ENCODE measurements at places on chromosomes 11 and 22.

DNA sequence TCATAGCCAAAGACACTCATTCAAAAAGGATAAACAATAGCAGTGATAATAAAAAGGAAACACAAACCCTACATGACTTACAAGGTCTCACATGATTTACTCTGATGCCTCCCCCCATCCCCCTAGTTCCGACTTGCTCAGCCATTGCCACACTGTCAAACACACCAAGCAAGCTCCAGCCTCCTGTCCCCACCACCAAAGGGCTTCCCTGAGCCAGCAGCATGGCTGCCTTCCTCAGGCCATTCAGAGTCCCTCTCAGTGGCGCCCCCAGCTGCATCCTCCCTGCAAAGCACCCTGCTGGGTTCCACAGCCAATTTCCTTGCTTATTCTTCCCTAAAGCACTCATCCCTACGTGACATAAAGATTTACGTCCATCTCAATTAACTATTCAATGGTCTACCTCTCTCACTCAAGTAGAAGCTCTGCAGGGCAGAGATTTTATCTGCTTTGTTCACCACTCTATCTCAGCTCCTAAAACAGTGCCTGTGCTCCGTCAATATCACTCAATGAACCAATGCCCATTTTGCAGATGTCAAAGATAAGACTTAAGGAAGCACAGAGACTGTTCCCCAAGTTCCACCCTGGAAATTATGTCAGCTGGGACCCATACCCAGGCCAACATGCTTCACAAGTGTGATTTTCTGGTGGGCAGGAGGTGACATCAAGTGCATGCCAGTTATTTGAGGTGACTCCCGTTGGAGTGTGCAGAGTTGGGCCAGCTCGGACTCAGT is 106.9 kb downstream of the SYN3 start:
- no peak for DNase-seq

DNA sequence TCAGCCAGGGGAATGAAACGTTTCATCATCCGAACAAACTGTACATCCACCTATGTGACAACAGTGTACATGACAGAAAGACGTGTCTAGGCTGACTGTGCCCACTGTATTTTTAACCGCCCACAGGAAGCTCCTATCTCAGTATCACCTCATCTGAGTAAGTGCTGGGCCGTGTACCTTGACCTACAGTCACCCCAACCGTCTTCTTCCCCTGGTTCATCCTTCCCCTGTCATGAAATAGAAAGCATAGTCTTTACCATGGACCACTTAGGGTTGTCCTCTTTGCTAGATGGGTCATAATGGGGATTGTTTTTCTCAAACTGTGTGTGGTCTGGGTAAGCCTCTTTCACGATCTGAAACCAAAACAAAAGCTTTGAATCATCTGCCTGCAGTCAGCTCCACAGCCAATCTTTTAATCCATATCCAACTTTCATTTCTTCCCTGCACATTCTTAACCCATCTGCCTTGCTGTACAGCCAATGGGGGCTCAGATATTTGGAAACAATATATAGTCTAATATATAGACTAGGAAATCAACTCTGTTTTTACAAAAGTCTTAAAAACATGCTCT is 4.2 kb downstream of the THYN1 start:
- DNase-seq, result no peak

DNA sequence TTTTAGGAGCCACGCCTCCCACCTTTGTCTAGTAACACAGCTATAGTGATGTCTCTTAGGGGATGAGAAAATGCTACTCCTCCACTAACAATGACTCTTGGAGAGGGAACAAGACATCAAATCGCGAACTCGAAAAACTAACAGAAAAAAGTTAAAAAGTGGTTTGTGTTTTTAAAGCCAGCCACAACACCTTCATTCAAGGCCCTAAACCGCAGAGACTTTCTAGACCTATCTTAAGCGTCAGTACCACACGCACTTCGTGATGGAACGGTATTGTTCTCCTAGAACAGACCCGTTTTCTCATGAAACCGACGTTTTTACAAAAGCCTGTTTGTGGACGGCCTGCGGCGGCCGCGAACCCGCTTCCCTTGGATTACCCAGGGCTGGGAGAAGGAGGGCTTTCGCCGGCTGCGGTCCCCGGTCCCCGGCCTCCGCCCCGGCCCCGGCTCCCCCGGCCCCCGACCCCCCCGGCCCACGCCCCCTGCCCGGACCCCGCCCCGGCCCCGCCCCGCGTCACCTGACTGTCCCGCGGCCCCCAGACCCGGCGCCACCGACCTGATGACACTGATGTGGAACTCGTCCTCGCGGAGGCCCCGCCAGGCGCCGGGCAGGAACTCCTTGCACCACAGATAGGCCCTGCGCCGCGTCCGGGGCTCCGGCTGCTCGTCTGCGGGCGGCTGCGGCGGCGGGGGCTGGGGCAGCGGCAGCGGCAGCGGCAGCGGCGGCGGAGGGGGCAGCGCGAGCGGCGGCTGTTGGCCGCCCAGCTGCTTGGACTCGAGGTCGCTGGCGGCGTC is 718 bp downstream of the CHKA start:
- peak; percentile 77 for DNase-seq

DNA sequence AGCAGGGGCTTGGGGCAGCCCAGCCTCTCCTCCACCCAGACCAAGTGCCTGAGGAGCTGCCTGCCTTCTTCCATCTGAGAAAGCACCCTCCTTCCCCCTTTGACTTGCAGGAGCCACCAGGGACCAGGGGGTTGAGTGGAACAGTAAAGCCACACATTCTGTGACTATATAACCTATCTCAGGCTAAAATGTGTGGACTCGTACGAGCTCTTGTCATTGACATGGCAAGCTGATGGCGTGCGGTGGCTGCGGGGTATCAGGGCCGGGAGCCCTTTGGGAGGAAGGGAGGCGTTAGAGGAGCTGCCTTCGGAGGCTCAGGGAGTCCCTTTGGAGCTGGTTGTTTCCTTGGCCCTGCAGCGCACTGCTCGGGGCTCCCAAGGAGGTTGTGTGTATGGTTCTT is 84.5 kb downstream of the CEP164 start:
- no peak for DNase-seq

GRCh38 chr22:37862570-37863325 is 13.5 kb downstream of the EIF3L start:
- no peak for DNase-seq

DNA sequence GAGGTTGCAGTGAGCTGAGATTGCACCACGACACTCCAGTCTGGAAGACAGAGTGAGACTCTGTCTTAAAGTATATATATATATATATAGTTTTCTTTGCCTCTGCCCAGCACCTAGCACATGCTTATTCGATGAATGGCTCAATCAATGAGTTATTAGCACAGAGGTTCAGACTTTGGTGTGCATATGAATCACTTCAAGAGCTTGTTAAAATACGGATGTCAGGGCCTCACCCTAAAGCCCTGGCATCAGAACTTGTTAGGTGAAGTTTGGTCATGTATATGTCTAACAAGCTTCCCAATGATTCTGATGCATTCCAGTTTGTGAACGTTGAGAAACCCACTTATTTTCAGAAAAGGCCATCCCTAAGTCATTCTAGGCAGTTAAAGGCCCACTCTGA is 21.8 kb upstream of the TMEM86A start:
- DNase-seq, result no peak

DNA sequence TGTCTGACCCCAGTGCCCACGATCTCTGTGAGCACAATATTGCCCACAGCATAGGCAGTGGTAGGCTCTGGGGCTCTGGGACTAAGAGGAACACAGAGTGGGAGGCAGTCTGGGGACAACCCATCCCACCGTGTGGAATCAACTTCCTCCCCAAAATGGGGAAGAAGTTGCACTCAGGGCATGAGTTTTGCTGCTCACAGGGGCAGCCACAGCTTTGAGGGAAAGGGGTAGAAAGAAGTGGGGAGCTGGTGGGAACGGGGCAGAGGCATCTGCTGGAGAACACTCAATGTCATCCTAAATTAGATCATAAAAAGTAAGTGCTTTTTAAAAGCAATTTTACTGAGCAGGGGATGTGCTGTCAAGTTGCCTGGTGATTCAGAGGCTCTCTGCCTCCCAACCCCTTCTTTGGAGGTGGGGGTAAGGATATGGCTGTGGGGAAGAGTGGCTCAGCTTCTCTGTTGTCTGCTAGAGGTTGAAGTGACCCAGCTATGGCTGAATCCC is 233.8 kb upstream of the NCAM1 start:
- no peak for DNase-seq

DNA sequence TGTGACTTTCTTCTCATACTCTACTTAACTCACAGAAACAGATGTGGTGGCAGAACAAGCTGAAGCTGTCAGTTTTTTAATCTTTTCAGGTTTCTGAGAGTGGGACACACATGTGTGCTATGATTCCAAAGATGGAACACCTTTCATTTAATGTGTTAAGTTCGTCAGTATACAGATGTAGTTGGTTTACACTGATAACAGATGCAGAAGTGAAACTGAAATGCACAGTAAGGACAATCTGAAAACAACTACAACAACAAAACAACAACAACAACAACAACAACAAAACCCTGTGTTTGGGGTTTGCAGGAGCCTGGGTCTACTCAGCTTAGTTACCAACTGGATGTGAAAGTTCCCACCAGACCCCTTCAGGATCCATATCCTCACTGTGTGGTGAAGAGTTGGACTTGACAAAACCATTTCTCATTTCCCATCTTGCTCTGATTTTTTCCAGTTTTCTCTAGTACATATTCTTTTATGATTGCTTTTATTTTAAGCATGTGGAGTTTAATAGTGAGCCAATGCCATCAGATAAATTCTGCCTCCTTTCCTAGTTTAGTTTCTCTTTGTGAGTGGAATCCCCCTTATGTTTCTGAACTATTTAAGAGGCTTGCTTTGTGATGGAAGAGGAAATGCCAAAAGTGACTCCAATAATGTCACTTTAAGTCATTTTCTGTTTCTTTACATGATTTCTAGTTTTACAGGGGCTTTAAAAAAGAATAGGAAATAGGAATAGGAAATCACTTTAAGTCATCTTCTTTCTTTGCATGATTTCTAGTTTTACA is 47.8 kb downstream of the ARHGAP42 start:
- DNase-seq, result no peak

DNA sequence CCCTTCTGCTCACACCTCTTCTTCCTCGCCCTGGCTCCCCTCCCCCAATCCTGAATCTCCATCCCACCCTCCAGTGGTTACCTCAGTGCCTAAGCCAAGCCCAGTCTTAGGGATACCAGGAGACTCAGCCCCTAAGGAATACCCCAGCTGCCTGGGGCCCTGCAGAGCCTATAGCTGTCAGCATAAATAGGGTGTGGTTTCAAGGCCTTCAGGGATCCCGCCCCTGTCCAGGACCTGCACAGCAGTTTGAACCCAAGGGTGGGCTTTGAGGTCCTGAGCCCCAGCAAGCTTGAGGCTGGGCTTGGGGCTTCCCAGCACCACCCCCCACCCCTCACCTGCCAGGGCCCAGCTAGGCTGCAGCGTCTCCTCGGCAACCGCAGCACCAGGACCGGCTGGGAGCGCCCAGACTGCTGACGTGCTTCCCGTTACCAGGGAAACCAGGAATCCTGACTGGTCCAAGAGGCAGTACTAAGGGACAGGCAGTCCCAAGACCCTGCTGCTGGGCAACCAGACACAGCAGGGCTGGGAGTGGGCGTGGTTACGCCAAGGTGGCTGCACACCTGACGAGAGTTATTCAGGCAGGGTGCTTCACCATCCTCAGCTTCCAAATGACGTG is 13.7 kb downstream of the APBB1 start:
- no peak for DNase-seq

- no peak for DNase-seq
These were observed 34.9 kb downstream of the RSPH14 start for GRCh38 chr22:23106906-23107367.

GRCh38 chr22:11360632-11361031 is 4167.4 kb upstream of the OR11H1 start:
- DNase-seq, result no peak

- DNase-seq, result no peak
These were observed 16.8 kb downstream of the RAB30 start for GRCh38 chr11:83054904-83055380.

DNA sequence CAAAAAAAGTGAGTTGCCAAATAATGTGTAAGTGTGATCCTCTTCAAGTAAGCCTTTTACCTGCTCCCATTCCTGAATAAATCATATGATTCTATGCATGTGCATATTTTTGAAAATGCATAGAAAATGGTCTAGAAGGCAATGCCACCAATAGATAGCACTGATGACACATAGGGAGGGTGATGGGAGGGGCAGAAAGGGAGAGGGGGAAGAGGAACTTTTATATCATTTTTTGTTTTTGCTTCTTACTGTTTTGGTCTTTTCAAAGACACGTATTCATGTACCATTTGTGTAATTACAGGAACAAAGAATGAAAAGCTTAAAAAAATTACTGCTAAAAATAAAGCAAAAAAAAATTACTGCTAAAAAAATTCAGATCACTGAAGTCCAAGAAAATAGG is 60.8 kb downstream of the C11orf58 start:
- no peak for DNase-seq

DNA sequence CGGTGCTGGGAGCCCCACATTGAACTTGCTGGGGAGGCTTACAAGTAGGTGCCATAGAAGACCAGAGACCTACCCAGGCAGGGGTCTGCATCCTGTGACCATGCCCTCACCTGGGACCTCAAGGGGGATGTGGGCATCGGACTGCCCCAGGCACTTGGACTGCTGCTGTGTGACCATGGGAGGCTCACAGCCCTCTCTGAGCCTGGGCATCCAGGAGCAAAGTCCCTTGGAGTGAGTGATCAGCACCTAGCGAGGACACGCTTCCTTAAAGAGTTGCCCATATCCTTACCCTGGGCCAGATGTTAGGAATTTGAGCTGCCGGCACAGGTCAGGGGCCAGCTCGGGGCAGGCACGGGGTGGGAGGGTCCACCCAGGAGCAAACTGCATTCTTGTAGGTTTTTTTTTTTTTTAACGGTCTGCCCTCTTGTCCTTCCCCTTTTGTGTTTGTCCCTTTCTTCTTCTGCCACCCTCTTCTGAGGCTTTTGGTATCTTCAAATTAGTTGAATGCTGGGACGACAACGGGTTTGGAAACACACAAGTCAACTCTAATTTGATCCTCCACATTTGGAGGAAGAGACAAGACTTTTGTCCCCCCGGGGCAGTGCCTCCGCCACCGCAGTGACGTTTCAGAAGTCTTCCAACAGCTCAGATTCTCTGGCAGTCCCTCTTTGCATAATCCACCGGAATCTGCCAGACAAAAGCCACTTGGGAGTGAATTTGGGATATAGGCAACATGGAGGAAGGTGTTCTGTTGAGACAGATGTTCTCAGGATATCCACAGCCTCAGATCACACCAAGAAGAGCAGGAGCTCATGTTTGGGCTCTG is 46.1 kb upstream of the LINC01488 start:
- DNase-seq, result no peak

DNA sequence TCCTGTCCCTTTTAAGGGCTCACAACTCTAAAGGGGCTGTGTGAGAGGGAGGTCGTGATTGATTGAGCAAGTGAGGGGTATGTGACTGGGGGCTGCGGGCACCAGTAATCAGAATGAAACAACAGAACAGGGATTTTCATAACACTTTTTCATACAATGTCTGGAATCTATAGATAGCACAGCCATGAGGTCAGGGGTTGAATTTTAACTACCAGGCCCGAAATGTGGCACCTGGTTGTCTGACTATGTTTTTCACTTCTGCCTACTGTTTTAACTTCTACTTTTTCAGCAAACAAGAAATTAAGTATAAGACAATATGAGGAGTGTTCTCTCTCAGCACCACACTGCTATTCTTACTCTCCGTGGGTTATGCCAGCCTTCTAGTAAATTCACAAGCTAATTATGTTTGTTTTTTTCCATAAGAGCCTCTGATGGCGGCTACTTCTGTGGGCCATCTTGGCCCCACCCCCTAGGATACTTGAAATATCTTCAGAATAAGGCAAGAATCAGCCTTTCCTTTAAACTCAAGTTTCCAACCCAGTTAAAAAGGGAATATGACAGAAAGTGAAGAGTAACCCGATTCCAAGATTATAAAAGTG is 552.8 kb upstream of the CHORDC1 start:
- no peak for DNase-seq

GRCh38 chr11:68999093-68999747 is 13.8 kb downstream of the MRGPRF start:
- no peak for DNase-seq

GRCh38 chr11:120130991-120131760 is 6.7 kb downstream of the TRIM29 start:
- DNase-seq, result no peak

Measured in NCI-H526 (cell line).